ENCODE measurements at places on chromosomes 4 and X.

DNA sequence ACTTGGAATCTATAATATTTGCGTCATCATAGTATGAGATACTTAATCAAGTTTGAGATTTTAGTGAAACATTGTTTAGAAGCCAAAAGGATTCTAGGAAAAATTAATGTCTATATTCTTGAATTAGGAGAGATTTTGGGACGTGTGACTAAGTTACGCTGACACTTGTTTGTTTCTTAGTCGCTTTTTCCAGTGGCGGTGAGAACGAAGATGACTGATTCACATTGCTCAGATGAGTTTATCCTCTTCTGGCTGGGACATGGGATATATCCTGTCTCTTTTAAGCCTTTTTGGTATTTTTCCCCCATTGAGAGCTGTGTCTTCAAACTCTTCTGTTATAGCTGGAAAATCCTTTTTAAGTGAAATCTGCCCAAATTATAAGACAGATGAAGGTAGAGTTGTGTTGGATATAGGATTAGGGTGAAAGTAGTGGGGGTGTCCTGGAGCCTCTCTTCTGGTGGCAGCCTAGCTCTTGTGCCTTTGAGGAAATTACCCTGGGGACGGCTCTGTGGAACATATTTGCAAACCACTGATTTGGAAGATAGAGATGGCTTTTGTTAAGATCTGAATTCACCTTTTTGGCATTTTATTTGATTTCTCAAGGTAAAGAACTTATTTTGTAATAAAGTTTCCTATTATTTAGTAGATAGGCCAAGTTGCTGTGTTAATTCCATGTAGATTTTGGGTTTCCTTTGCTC is 49.7 kb downstream of the HTT start:
- DNase-seq: no peak

DNA sequence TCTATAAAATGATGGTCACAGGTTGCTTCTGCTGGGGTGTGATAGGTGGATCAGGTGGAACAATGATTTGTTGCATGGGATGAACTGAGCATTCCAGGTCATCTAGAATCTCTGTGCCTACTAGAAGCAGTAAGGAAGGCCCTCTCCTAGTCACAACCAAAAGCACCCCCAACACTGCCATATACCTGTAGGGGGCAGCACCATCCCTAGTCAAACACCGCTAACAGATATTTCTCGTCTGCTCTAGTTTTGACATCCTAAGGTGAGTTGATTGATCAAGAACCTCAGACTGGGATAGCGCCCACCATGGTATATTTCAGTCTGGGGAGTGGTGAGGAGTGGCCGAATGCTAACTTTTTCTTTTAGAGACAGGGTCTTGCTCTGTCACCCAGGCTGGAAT is 160.2 kb downstream of the NHS start:
- DNase-seq: peak; percentile 29

GRCh38 chrX:71210816-71211215 is 12.2 kb upstream of the GJB1 start:
- DNase-seq: peak; percentile 50

- peak; percentile 19 for DNase-seq
These were observed 220.1 kb downstream of the RAB28 start for GRCh38 chr4:13263967-13264525.

DNA sequence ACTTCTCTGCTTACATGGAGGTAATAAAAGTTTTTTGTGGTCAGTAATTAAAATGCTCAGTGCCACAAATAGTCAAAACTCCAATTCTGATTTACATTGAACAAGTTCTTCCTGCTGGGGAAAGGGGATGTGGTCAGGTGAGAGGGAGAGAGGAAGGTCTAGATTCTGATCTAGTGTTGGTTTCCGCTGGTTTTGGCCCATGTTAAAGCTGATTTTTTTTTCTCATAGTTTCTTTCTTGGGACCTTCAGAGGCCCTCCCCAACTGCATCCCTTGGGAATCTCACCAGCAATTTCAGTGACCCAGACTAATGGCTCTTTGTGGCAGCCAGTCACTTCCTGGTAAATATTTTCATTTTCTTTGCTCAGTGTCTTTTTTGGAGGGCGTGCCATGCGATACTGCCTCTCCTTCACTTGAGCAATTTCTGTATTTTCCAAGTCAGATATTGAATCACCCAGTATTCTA is 332.7 kb downstream of the RAPGEF2 start:
- DNase-seq: no peak

DNA sequence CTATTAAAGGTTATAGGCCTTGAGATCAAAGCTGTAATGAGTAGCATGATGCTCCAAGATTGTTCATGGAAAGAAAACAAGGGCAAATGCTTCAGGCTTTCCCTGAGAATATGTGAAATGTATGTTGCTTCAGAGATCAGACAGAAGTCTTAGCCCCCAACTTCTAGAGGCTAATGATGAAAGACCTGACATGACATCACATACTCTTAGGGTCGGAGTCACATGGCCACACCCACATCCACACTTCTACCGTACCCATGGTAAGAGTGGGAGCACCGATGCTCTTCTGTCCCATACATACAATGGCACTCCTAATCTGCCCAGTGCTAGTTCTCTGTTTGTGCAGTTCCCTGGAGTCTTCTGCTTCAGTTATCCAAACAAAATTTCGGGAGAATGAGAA is 111.9 kb upstream of the ACSL4 start:
- DNase-seq: no peak

DNA sequence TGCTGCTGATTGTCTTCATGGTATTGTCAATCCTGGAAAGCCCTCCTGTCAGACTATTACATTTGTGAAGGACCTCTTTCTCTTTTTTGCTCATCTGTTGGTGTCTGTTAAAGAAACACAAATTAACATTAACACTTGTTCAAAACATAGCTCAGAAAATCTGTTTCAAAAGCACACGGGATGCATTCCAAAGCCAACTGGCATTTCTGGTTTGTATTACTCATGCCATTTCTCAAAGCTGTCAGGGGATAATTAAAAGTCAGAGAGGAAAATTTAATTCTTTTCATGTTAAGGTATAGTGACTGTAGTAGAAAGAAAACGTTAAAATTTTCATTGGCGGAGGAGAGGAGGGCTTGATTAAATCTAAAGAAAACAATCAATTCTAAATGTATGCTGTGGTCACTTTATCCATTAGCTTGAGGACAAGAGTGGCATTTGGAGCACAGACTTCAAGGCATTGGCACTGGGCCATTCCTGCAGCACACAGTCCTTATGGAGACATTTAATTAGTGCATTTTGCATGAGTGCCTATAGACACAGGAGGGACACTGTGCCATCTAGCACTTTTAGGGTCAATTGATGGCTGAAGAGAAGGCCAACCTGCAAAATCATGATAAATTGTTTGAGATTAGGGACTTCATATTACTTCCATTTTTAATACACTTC is 21.2 kb upstream of the GLRA2 start:
- DNase-seq: no peak

- DNase-seq: no peak
These were observed 271.9 kb downstream of the MID1IP1 start for GRCh38 chrX:39073131-39073530.

- no peak for DNase-seq
These were observed 24.5 kb downstream of the HTRA3 start for GRCh38 chr4:8294036-8294435.

DNA sequence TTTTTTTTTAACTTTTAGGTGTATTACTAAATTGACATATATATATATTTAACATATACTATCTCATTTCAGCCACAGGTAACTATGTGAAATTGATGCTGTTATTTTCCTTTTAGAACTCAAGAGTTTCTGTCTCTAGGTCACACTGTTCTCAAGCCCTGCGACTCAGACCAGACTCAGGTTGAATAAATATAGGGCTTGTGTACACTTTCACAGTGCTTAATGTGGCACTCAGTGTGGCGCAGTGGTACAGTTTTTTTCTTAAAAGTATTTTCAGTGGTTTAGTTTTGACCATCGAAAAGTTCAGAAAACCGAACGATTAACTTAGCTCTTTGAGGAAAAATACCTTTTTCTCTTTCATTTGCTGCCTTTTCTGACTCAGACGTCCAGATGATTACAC is 24.7 kb downstream of the PACRGL start:
- no peak for DNase-seq

DNA sequence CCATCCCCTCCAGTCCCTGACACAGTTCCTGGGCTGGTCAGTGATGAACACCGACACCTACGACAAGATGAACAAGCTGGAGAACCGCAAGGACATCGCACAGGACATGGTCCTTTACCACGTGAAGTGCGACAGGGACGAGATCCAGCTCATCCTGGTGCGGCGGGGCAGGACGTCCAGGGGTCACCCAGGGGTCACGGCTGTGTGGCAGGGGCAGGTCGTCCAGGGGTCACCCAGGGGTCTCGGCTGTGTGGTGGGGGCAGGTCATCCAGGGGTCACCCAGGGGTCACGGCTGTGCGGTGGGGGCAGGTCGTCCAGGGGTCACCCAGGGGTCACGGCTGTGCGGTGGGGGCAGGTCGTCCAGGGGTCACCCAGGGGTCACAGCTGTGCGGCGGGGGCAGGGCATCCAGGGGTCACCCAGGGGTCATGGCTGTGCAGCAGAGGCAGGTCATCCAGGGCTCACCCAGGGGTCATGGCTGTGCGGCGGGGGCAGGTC is 16.7 kb downstream of the ATP5ME start:
- DNase-seq: peak; percentile 39

DNA sequence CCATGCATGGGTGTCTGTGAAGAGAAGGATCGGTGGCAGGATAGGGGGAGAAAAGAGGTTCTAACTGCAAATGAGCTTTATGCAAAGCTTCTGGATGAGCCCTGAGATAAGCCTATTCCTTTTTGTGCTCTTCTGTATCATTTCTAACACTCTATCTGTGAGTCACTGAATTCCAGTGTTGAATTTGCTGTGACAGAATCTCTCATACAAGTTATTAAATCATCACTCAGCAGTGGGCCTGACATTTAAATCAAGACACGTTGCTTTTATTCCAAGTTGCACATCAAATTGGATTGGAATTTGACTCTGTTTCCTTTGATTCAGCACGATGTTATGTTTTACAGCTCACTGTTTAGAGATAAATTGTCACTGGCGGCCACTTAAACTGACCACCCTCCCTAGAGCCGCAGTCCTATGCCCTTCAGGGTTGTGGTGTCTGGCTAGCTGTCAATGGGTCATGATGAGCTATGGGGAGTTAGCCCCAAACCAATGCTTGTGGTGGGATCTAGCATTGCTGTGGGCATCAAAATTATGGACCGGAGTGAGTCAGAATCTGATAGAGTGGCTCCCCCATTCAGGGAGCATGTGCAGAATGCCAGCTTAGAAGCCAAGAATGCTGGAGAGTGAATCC is 42.7 kb downstream of the LHFPL1 start:
- peak; percentile 80 for DNase-seq
